HL-60 (cell line): ENCODE measurements at places on chromosomes 1 and 21.

GRCh38 chr1:55506740-55507577 lies 291.8 kb upstream of the USP24 start:
- DNase-seq = no peak

DNA sequence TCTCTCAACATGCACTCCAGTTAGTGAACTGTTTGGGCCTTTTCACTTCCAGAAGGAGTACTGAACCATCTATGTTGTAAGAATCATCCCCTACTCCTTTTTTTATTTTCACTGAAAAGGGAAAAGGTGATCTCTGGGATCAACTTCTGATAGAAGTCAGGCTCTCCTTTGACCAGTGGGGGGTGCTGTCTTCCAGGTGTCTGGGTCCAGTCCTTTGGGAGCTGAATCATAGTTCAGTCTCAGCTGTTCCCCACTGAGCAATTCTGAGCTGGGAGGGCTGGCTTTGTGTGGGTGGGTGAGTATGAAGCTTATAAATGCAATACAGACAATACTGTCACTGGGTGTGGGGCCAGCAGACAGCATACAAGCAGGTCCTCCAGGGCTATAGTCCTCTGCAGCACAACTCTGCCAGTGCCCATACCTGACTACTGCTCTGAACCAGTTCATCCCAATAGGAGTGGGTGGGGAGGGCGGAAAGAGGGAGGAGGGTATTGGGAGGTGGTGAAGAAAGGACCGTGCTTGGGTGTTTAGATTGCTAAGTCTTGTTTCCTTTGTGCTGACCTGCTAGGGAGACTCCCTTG lies 12.5 kb upstream of the SARS1 start:
- no peak for DNase-seq

- DNase-seq = no peak
Observed at GRCh38 chr1:166351676-166352075, 184.9 kb upstream of the FAM78B start.

DNA sequence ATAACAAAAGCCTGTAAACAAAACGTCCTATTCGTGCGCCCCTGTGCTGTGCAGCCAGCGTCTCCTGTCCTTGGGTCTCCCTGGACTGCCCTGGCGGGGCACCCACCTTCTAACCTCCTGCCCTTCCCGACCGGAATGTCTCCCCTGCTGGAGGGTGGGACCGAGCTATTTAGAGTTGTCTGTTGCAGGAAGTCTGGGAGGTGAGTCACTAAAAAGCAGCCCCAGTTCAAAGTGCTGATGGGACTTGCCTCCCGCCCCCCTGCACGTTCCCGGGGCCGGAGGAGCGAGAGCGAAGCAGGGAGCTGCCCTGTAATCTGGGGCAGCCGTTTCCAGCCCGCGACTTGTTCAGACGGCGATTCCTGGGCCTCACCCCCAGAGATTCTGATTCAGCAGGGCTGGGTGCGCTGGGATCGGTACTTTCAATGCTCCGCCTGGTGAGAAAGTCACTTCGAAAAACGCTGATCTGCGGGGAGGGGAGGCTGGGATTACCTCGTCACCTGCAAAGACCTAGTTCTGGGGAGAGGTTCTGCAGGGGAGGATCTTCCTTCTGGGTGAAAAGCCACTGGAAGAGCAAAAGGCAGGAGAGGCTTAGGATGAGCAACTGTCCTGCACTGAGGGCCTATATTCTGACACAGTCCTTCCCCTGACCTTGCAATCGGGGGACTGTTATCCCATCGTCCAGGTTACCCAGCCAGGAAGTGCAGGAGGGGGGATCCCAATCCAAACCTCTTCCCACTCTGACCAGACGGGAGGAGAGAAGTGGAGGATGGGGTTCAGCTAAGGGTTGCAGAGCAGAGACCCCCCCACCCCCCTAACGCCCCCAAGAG lies 1.2 kb upstream of the DHRS3 start:
- no peak for DNase-seq

DNA sequence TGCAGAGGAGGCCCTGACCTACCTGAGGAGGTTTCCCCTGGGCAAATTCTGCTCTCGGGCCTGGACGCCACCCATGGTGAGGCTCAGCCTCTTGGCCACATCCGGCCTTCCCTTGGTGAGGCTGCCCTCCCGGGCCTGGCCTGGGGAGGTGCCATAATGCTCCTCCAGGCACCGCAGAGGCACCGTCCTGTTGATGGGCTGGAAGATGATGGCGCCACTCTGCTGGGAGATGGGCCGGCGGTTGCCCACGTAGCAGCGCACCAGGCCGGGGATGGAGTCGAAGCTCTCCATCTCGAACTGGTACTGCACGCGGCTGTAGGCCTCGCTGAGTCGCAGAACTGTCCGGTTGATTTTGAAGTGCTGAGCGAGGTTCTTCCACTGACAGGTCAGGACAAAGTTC lies 92.7 kb downstream of the BCAR3 start:
- DNase-seq = no peak

DNA sequence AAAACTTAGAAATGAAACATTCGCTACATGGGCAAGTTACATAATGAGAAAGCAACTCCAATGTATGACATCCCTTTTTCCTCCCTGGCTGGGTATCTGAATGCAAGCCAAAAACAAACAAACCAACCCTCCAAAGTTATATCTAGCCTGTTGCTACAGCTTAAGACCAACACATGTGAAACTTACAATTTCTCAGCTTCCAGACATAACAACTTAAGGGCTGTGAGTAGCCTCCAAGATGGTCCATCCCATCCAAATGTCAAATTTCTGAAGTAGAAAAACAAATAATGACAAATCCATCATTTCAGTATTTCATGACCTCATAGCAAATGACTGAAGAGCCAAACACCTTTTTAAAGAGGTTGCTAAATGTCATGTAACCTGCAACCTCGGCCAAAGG lies 19.9 kb downstream of the SETD4 start:
- no peak for DNase-seq

GRCh38 chr1:183953031-183953430 lies 84.5 kb downstream of the COLGALT2 start:
- no peak for DNase-seq

- no peak for DNase-seq
Observed at GRCh38 chr1:214452152-214452784, 99.1 kb downstream of the PTPN14 start.

DNA sequence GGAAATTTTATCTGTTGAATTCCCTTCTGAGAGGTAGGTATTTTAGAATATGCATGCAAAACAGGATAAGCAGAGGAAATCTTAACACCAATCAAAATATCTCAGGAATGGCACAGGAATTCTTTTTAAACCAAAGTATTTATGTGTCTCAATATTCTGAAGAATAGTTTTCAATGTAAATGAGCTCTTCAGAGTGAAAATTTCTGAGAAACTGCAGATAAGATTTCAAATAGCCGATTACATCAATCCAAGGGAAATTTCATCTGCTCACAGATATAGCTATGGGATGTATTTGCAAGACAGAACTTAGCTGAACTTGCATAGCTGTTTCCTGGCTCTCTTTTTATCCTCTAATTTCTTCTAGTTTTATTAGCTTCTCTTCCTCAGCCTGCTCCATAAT lies 209.5 kb downstream of the GRIK1 start:
- DNase-seq = no peak

DNA sequence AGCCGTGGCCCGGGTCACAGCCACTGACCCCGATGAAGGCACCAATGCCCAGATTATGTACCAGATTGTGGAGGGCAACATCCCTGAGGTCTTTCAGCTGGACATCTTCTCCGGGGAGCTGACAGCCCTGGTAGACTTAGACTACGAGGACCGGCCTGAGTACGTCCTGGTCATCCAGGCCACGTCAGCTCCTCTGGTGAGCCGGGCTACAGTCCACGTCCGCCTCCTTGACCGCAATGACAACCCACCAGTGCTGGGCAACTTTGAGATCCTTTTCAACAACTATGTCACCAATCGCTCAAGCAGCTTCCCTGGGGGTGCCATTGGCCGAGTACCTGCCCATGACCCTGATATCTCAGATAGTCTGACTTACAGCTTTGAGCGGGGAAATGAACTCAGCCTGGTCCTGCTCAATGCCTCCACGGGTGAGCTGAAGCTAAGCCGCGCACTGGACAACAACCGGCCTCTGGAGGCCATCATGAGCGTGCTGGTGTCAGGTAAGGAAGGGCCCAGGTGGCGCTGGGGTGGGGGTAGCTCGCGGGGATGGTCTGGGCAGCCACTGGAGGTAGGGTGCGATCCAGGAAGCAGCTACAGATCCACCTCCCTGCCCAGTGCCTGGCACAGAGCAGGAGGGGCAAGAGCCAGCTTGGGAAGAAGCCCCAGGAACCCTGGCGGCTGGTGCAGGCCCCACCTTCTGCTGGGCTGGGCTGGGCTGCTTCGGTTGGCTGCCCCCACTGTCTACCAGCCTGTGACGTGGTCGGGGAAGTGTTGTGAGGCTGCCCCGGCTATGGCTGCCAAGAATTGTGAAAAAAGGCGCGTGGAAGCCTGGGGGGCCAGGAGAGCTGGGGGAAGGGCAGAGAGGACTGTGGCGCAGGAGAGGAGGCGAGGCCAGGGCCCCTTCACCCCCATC lies 3.8 kb downstream of the CELSR2 start:
- DNase-seq = no peak

DNA sequence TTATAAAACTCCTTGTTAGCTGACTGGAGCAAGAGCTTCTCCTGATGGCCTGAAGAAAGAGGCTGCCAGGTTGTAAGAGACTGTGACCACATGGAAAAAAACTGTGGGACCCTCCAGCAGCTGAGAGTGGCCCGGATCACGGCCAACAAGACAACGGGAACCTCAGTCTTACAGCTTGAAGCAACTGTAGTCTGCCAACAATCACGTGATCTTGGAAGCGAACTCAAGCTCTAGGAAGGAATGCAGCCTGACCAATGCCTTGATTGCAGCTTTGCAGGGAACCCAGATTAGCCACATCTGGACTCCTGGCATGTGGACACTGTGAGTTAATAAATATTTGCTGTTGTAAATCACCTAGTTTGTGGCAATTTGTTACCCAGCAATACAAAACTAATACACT lies 442.6 kb upstream of the PRMT6 start:
- DNase-seq = no peak
